ENCODE measurements at places on chromosomes 7 and 10.

DNA sequence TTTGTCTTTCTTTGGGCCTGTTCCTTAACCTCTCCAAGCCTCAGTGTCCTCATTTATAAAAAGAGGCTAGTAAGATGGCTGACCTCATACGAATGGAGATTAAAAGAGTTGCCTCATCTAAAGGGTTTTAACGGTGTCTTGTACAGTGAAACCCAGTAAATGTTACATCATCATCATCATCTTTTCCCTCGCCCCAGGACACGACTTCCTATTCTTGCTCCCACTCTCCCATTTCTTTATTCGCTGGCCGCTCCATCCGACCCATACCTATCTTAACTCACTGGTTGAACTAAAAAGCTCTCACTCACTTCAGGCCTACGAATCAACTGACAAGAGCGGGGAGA, 554 bp downstream of the FRA10AC1 start:
- DNase-seq: no peak

DNA sequence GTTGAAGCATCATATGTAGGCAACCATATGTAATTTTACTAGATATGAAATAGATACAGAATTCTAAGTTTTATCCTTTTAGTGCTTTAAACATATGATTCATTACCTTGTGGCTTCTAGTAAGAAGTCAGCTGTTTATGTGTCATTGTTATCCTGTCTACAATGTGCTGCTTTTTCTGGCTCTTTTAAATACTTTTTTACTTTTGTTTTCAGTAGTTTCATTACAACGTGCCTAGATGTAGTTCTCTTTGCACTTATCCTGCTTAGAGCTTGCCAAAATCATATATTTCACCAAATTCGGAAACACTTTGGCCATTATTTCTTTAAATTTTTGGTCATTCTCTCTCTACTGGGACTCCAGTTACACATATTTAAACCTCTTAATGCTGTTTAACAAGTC, 26.4 kb downstream of the YAE1 start:
- DNase-seq: no peak

- DNase-seq: no peak
These were observed 973.0 kb downstream of the CNTNAP2 start for GRCh38 chr7:147089608-147090007.

DNA sequence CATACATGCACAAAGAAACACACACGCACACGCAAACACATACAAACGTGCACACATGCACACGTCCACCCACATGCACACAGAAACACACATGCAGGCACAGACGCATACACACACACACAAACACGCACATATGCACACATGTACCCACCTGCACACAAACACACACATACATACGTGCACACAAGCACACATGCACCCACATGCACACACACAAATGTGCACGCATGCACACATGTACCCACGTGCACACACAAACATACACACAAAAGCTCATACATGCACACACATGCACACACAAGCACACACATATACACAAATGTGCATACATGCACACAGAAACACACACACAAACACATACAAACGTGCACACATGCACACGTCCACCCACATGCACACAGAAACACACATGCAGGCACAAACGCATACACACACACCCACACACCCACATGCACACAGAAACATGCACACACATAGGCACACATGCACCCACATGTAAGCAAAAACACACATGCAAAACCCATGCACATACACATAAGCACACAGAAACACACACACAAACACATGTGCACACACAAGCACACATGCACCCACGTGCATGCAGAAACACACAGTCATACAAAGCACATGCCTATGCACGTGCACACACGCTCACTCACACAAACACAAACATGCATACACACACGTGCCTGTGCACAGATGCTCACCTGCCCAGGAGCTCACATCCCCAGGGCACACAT, 44.8 kb downstream of the FOXL3 start:
- no peak for DNase-seq

- DNase-seq: no peak
These were observed 3.9 kb upstream of the NRF1 start for GRCh38 chr7:129607471-129608120.

- DNase-seq: no peak
These were observed 113.4 kb upstream of the NPSR1 start for GRCh38 chr7:34544621-34545020.

DNA sequence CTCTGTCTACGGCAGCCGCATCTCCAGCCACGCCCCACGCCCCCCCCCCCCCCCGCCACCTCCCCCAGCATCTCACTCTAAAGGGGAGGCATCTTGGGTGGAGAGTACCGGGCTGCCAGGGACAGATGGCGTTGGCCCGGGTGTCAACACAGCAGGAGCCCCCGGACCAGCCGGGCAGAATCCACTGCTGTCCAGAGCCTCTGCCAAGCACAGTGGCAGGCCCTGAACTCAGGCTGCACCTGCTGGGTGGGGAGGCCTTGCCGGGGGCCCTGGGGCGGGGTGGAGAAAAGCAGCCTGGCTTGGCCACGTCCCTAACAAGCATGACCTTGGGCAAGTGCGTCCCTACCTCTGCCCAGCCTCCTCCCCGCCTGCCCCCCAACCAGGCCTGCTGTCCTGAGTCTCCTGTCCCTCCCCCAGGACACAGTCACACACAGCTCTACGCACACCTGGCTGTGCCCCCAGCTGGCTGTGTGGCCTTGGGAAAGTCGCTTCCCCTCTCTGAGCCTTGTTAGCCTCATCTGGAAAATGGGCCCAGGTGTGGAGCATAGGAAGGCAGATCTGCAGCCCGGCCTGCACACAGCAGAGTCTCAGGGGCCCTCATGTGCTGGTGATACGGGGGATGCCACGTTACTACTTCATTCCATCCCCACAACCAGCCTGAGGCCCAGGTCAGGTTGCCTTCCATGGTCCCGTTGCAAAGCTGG, 45.2 kb downstream of the MICALL2 start:
- DNase-seq: no peak

GRCh38 chr7:133919810-133920209, 207.3 kb upstream of the LRGUK start:
- no peak for DNase-seq

DNA sequence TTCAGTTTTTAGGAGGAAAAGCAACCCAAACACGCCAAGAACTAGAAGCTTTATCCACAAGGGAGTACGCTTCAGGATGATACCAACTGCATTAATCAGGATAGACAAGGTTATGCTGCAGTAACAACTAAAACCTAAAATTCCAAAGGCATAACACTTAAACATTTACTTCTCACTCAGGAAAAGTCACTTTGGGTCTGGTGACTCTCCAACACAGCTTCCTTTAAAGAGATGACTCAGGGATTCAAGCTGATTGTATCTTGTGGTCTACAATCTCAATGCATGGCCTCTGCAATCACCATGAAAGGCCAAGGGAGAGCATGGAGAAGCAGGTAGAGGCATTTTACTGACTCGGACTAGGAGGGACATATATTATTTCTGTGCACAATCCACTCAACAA, 315.8 kb downstream of the KCNMA1 start:
- no peak for DNase-seq

GRCh38 chr10:89750441-89750840, 49.1 kb downstream of the KIF20B start:
- DNase-seq: no peak

DNA sequence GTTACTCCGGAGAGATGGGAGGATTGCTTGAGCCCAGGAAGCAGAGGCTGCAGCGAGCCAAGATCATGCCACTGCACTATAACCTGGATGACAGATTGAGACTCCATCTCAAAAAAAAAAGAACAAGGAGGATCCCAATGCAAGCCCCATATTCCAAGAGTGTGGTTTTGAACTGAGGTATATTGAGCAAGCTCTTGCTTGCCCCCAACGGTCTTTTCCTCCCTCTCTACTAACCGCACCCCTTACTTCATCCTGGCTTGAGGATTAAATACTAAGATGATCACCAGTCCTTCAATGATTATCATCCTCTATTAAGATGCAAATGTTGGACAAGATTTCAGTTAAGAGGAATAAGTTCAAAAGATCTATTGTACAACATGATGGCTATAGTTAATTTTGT, 12.5 kb upstream of the SRGN start:
- DNase-seq: no peak

- no peak for DNase-seq
These were observed 149.2 kb downstream of the PTEN start for GRCh38 chr10:88012641-88013040.
